ENCODE measurements at places on chromosomes 7 and 10. TPM values are rescaled to one million over a fixed set of nuclear protein-coding genes. Genes with fewer than 3 reads are reported as not detected.
A peak's percentile ranks its signal among the peaks of the same experiment; 100 is the strongest.

GRCh38 chr7:40709062-40709964 is 574.5 kb downstream of the SUGCT start:
- no peaks in the 10 kb centered on the region for H3K27me3 ChIP-seq
- H3K27ac ChIP-seq: no peak overlapping the region
- H3K36me3 ChIP-seq: no peaks in the 10 kb centered on the region
- no peak for DNase-seq
- H3K4me3 ChIP-seq: no peak overlapping the region
- no peaks in the 10 kb centered on the region for H3K4me1 ChIP-seq

DNA sequence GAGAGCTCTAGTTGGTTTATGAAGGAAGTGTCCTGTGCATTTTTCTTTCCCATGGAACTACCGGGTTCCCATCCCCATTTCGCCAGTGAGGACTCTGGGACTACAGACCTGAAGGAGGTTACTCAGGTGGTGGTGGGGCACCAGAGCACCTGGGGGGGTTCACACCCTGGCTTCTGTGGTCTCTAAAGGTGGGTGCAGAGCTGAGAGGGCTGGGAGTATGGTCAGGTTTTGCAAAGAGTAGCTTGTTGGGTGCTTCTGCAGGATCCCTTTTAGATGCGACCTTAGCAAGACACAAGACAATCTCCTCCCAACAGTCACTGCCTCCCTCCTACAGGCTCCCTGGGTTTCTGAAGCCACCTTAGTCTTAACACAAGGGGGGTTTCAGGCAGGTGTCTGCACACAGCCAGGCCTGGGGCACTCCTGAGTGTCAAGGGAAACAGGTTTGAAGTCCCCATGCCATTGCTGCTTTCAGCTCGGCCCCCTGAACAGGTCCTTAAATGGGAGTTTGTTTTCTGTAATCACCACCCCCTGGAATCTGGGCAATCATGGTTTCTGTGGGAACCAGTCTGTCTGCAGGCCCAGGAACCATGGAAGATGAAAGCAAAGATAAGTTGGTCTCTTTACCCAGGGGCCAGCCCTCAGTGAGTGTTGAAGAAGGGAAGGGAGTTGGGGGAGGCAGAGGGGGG is 9.9 kb upstream of the CXCL12 start:
- H3K27me3 ChIP-seq: no peaks in the 10 kb centered on the region
- H3K36me3 ChIP-seq: no peaks in the 10 kb centered on the region
- no peak overlapping the region for H3K4me3 ChIP-seq
- H3K27ac ChIP-seq: no peak overlapping the region
- no peaks in the 10 kb centered on the region for H3K4me1 ChIP-seq
- DNase-seq: no peak

DNA sequence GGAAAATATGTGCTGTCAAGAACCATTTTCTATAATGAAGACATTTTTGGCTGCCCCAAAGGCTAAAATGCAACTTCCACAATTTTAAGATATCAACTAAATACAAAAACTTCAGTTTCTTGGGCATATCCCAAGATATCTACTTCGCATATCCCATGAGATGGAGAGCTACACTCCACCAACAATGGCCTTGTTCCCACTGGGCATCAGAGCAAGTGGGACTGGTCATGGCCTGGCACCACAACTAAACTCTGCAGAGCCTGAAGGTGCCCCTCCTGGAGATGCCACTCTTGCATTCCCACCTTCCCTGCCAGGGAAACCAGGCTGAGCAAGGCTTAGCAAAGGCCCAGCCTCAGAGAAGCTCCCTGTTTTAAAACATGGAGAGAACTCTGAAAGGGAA is 75.8 kb upstream of the LRRC17 start:
- H3K4me3 ChIP-seq: no peak overlapping the region
- H3K27ac ChIP-seq: peak overlapping the region; percentile 27
- no peaks in the 10 kb centered on the region for H3K36me3 ChIP-seq
- DNase-seq: no peak
- peaks cover 39% of the 10 kb centered on the region for H3K4me1 ChIP-seq
- H3K27me3 ChIP-seq: no peaks in the 10 kb centered on the region

DNA sequence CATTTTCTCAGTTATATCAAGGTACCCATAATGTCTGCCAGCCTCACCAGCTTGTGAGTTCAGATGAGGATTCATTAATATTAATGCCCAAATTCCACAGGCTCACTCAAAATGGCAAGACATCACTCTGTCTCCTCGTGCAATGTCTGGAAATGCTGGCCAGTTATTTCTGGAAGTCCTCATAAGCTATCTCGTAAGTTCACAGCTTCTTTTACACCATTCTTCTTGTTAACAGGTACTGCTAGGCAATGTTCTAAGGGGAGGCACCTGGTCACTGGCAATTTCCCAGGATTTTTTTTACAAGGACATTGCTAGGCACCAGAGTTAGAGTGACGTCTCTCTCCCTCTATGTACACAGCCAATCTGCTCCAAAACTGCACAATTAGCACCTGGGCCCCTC is 80.2 kb upstream of the SEMA3C start:
- no peak overlapping the region for H3K27ac ChIP-seq
- 0 out of 2 replicates have a peak, but pooled peaks cover 4% of the 10 kb centered on the region for H3K4me1 ChIP-seq
- no peaks in the 10 kb centered on the region for H3K36me3 ChIP-seq
- H3K27me3 ChIP-seq: no peaks in the 10 kb centered on the region

GRCh38 chr10:117135480-117136140 is 2.5 kb downstream of the VAX1 start:
- H3K36me3 ChIP-seq: no peaks in the 10 kb centered on the region
- H3K4me1 ChIP-seq: peaks cover 10% of the 10 kb centered on the region
- no peak for DNase-seq
- H3K27ac ChIP-seq: no peak overlapping the region
- H3K4me3 ChIP-seq: no peak overlapping the region

GRCh38 chr10:89299031-89299430 is 2.8 kb upstream of the IFIT2 start:
- peaks cover 15% of the 10 kb centered on the region for H3K4me1 ChIP-seq
- no peak overlapping the region for H3K4me3 ChIP-seq
- no peaks in the 10 kb centered on the region for H3K36me3 ChIP-seq
- DNase-seq: no peak
- H3K27ac ChIP-seq: no peak overlapping the region

DNA sequence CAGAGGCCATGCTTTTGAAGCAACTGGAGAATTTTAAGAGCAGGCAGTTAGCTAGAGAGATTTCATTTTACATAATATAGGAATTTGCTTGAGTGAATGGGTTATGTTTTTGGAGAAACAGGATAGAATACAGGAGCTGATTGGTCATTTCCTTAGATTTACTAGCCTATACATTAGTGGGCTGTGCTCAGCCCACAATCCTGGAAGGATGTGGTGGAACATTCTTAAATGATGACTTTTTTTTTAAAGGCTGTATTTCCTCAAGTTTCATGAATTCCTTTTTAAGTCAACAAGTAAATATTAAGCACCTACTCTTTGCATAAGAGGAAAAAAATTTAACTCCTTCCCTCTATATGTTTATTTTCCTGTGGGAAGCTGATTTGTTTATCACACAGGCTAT is 314.4 kb upstream of the BMPER start:
- no peak for DNase-seq
- peaks cover 12% of the 10 kb centered on the region for H3K4me1 ChIP-seq
- H3K36me3 ChIP-seq: no peaks in the 10 kb centered on the region
- H3K27me3 ChIP-seq: no peaks in the 10 kb centered on the region
- no peak overlapping the region for H3K27ac ChIP-seq
- no peak overlapping the region for H3K4me3 ChIP-seq

DNA sequence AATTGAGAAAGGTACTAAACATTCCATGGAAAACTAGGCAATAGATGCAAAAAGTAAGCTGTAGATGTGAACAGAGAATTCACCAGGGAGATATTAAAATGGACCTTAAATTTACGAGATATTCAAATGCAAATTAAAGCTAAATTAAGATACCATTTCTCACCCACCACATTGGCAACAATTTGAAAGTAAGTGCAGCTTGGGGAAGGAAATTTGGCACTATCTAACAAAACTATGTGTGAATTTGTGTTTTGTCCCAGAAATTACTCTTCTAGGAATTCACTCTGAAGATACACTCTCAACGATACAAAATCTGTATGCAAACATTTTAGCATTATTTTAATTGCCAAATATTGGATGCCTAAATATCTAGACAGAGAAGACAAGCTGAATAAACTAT is 178.2 kb upstream of the SORCS1 start:
- H3K4me1 ChIP-seq: no peaks in the 10 kb centered on the region
- H3K27ac ChIP-seq: no peak overlapping the region
- DNase-seq: no peak
- no peaks in the 10 kb centered on the region for H3K27me3 ChIP-seq

GRCh38 chr7:101950450-101951119 is 133.2 kb downstream of the CUX1 start:
- no peaks in the 10 kb centered on the region for H3K27me3 ChIP-seq
- H3K27ac ChIP-seq: no peak overlapping the region
- no peaks in the 10 kb centered on the region for H3K36me3 ChIP-seq
- no peak overlapping the region for H3K4me3 ChIP-seq

- no peak for DNase-seq
- H3K4me3 ChIP-seq: no peak overlapping the region
- H3K4me1 ChIP-seq: no peaks in the 10 kb centered on the region
- H3K27me3 ChIP-seq: no peaks in the 10 kb centered on the region
Observed at GRCh38 chr7:129308047-129308446, 83.2 kb downstream of the AHCYL2 start.

GRCh38 chr7:116259871-116260440 is 49.6 kb downstream of the TES start:
- H3K36me3 ChIP-seq: peaks cover 33% of the 10 kb centered on the region
- no peaks in the 10 kb centered on the region for H3K27me3 ChIP-seq
- H3K4me1 ChIP-seq: peaks cover 19% of the 10 kb centered on the region
- DNase-seq: no peak
- H3K4me3 ChIP-seq: no peak overlapping the region

DNA sequence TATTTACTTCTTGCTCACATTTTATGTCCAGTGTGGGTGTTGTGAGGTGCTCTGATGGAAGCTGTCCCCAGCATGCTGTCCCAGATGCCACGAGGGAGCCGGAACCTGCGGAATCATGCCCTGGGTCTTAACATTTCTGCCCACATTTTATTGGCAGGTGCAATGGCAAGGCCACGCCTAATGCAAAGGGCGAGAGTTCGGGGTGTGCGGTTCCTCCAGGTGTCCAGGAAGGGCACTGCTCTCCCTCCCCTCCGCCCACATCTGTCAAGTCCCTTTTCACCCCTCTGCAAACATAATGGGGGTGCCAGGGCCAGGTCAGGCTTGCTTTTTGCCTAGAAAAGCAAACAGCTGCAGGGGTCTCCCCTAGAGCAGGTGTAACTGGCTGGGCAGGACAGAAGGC is 16.4 kb downstream of the PDAP1 start:
- no peaks in the 10 kb centered on the region for H3K27me3 ChIP-seq
- peaks cover 90% of the 10 kb centered on the region for H3K36me3 ChIP-seq
- no peaks in the 10 kb centered on the region for H3K4me1 ChIP-seq
- no peak overlapping the region for H3K27ac ChIP-seq

DNA sequence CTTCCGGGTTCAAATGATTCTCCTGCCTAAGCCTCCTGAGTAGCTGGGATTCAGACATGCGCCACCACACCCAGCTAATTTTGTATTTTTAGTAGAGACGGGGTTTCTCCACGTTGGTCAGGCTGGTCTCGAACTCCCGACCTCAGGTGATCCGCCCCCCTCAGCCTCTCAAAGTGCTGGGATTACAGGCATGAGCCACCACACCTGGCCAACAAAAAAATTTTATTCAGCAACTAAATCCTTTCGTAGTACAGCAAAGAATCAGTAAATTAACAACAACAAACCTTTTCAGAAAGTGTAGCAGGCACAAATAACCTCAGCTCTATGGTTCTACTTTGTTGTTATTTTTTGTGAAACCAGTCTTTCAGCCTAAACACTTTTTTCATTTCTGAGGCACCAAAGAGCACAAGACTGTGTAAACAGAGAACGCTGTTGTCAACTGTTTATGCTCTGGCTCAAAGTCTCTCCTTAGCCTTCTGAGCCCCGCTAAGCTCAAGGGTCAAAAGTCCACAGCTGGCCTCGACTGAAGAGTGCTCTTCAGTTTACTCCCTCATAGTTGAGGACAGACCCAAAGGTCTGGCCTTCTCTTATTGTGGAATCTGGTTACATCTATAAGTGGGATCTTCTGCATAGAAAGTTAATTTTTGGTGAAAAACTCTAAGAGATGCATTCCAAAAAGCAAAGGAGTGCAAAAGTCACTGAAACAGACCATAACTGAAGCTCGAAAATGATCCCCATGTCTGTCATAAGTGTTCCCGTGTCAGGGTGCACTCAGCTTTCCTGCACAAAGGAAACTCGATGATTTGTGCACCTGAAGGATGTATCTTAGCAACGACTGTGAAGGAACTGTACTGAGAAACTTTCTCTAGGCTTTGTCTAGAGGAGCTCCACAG is 24.6 kb upstream of the DDX50 start:
- H3K4me1 ChIP-seq: peaks cover 6% of the 10 kb centered on the region
- no peaks in the 10 kb centered on the region for H3K27me3 ChIP-seq
- no peak for DNase-seq

DNA sequence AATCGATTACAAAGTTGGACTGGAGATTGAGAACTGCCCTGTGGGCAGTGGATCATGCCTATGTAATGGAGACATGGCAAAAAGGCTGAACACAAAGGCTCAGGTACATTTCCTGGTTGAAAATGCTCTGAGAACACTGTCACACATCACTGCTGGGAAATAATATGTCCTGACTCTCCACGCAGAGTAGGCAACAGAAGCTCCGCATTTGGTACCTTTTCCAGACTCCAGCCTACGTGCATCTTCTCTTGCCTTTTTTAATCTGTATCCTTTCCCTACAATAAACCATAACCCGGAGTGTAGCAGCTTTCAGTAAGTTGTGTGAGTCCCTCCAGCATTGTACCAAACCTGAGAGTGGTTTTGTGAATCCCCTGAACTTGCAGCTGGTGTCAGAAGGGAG is 134.7 kb downstream of the SORBS1 start:
- H3K27ac ChIP-seq: no peak overlapping the region
- H3K36me3 ChIP-seq: no peaks in the 10 kb centered on the region
- no peak overlapping the region for H3K4me3 ChIP-seq
- no peaks in the 10 kb centered on the region for H3K4me1 ChIP-seq
- peaks cover 2% of the 10 kb centered on the region for H3K27me3 ChIP-seq

GRCh38 chr10:7243139-7243538 is 167.7 kb downstream of the SFMBT2 start:
- no peaks in the 10 kb centered on the region for H3K27me3 ChIP-seq
- H3K36me3 ChIP-seq: no peaks in the 10 kb centered on the region
- H3K4me3 ChIP-seq: no peak overlapping the region
- no peak overlapping the region for H3K27ac ChIP-seq
- no peaks in the 10 kb centered on the region for H3K4me1 ChIP-seq
- DNase-seq: no peak

GRCh38 chr7:37531225-37531624 is 82.6 kb upstream of the ELMO1 start:
- H3K36me3 ChIP-seq: no peaks in the 10 kb centered on the region
- no peaks in the 10 kb centered on the region for H3K27me3 ChIP-seq
- no peak for DNase-seq

- H3K27me3 ChIP-seq: peaks cover 18% of the 10 kb centered on the region
- DNase-seq: no peak
- H3K4me1 ChIP-seq: 0 out of 2 replicates have a peak, but pooled peaks cover 3% of the 10 kb centered on the region
- no peak overlapping the region for H3K27ac ChIP-seq
Observed at GRCh38 chr7:1197997-1198625, 34.6 kb upstream of the UNCX start.

FGL2 gene
- not detected for total RNA-seq

HIBADH gene
- 57.0 TPM for total RNA-seq

PRSS1 gene
- total RNA-seq: not detected

MMD2 gene
- not detected for total RNA-seq

SVOPL gene
- not detected for total RNA-seq

BLNK gene
- total RNA-seq: not detected

NME8 gene
- total RNA-seq: not detected

PILRA gene
- 0.18 TPM for total RNA-seq

HOXA13 gene
- 2.5 TPM for total RNA-seq

NRAP gene
- not detected for total RNA-seq

PNLIP gene
- not detected for total RNA-seq
